Colonic mucosa (tissue), 4 donors: ENCODE measurements at places on chromosomes 7 and 10. TPM values are rescaled to one million over a fixed set of nuclear protein-coding genes. Genes with fewer than 3 reads are reported as not detected.

The ANKRD2 gene
- total RNA-seq = 0.24 TPM

The CRHR2 gene
- not detected for total RNA-seq

The UBE3C gene
- total RNA-seq = 50.9 TPM

The NODAL gene
- 0.17 TPM for total RNA-seq

The AGMO gene
- 0.47 TPM for total RNA-seq

The PRR15 gene
- 129 TPM for total RNA-seq
